A549 treated with Mapracorat at 1 μM for 4 hours (cell line): ENCODE measurements at places on chromosomes 7 and 10. TPM values are rescaled to one million over a fixed set of nuclear protein-coding genes. Genes with fewer than 3 reads are reported as not detected.

Gene ACHE
- 2.1 to 3.9 TPM (median 2.6 TPM) in 5 replicates for total RNA-seq

Gene TBXAS1
- 12.5 to 15.0 TPM (median 14.7 TPM) in 5 replicates for total RNA-seq

Gene EVX1
- 0.07 to 0.21 TPM (median 0.14 TPM) in 5 replicates for total RNA-seq

Gene SLC18A3
- not detected in 5 replicates for total RNA-seq

Gene MSMB
- total RNA-seq = 0.63 TPM in 1 of 5 replicates, not detected in the others

Gene SLC29A4
- 10.8 to 16.6 TPM (median 12.6 TPM) in 5 replicates for total RNA-seq

Gene MOGAT3
- total RNA-seq = not detected in 5 replicates

Gene ZNF282
- 19.0 to 27.2 TPM (median 24.8 TPM) in 5 replicates for total RNA-seq

Gene ZNF239
- 1.7 to 2.5 TPM (median 1.9 TPM) in 5 replicates for total RNA-seq

Gene TACC2
- total RNA-seq = 74.2 to 86.6 TPM (median 79.2 TPM) in 5 replicates

Gene PRKG1
- not detected in 5 replicates for total RNA-seq

Gene MYOZ1
- not detected in 5 replicates for total RNA-seq

Gene EZH2
- 20.3 to 24.1 TPM (median 21.8 TPM) in 5 replicates for total RNA-seq

Gene SPDYE1
- total RNA-seq = not detected in 5 replicates

Gene WDFY4
- total RNA-seq = 0.09 TPM in 1 of 5 replicates, not detected in the others

Gene SYCE1
- not detected in 5 replicates for total RNA-seq
